Body of pancreas (tissue), 4 donors: ENCODE measurements at places on chromosomes 5 and 9.
A peak's percentile ranks its signal among the peaks of the same experiment; 100 is the strongest.

GRCh38 chr5:14306329-14306815 lies 163.2 kb downstream of the TRIO start:
- DNase-seq, result no peak

- no peak for DNase-seq
These were observed 115.7 kb downstream of the MAN2A1 start for GRCh38 chr5:109805472-109805871.

DNA sequence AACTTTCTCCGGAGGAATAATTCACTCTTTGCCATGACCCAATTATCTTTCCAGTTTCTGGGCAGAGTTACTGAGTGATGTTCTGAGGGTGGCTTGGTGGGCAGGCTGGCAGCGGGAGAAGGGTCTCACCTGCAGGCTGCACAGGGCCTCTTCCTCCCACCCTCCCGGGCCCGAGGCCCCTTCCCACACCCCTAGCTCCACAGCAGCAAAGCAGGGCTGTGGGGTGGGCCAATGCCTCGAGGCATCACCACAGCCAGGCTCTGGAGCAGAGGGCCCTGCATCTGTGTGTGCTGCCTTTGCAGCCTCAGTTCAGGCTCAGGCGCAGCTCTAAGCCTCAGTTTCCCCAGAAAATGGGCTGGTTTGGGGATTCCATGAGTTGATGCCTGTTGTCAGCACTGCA lies 120.2 kb upstream of the FOXD4L5 start:
- no peak for DNase-seq

DNA sequence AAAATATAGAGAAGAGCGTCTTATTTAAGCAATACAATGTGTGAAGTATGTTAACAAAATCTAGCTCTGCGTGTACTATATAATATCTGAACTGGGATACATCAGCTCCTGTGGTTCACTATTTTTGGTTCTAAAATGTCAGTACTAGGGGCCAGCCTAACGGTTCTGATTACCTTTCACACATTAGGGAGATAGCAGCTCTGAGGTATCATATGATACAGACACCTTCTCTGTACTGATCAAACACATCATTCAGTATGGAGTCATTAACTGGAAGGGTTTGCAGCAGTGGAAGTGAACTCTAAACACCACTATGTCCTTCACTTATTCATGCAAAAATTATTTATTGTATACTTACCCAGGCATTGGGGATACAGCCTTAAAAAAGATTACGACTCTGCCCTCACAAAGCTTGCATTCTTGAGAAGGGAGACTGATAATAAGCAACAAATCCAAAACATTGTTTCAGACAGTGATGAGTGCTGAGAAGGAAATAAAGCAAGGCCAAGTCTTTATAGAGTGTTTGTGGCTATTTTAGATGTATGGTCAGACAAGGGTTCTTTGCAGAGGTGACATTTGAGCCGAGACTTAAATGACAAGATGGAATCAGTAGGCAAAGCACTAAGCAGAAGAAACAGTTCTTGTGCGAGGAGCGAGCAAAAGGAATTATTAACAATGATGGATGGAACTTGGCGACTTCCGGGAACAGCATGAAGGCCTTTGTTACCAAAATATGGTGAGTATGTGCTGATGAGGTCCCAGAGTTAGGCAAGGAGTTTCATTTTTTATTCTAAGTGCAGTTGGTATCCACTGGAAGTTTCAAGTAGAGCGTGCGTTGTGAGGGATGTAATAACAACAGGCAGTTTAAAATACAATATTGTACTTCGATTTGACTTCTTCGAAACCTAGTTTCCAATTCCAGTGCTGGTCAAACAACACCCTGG lies 1.8 kb upstream of the LNPEP start:
- peak; percentile 15 for DNase-seq

- DNase-seq, result no peak
These were observed 61.5 kb downstream of the NR3C1 start for GRCh38 chr5:143341807-143342570.

GRCh38 chr9:78676623-78677022 lies 379.7 kb downstream of the PSAT1 start:
- DNase-seq, result no peak

DNA sequence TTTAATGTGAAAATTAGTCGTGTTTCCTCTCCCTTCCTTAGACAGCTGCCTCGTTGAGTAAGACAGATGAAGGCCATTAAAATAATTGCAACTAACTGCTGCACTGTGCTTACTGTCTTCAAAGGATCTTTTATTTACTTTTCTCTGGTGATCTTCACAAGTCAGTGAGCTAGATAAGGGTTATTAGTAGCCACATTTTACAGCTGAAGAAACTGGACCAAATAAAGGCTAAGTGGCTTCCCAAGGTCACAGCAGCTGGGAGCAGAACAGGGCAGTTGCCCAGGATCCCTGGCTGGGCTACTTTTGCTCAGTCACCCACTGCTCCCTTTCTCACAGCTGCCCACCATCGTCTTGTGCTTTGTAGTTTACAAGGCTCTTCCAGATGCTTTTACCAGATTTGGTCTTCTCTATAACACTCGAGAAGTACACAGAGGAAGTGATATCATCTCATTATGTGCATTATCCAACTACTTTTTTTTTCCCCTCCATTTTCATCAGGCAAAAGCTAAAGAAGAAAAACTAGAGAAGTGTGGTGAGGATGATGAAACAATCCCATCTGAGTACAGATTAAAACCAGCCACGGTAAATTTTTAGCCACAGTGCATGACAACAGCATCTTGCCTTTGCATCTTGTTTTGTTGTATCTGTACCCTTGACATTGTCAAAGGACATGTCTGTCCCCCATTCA lies 61.8 kb downstream of the ERAP1 start:
- DNase-seq, result no peak

- DNase-seq, result no peak
These were observed 20.8 kb downstream of the OR1L3 start for GRCh38 chr9:122695696-122696095.

GRCh38 chr9:136078498-136079011 lies 16.5 kb downstream of the NACC2 start:
- no peak for DNase-seq

GRCh38 chr5:110836851-110837250 lies 98.0 kb downstream of the SLC25A46 start:
- DNase-seq, result no peak

DNA sequence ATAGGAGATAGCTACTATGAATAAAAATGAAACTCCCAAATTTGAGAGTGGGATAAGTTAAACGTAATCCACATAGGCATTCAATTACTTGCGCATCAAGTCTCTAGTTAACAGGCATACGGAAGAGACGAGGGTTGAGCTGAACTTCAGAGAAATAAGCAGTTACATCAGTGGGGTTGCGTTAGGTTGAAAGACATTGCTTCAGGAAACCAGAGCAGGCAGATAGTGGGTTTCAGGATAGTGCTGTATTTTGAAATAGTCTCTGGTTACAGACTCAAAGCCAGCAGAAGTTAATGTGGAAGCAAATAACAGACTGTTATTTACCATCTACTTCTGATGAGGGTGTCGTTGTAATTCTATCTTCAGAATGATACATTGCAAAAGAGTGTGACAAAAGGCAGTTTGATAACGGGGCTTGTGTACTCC lies 533.4 kb downstream of the PDE4D start:
- DNase-seq, result no peak

- DNase-seq, result no peak
These were observed 22.4 kb downstream of the CXXC5 start for GRCh38 chr5:139670369-139671095.

GRCh38 chr9:127186806-127187205 lies 64.4 kb upstream of the ANGPTL2 start:
- no peak for DNase-seq

- no peak for DNase-seq
These were observed 661.8 kb downstream of the DTWD2 start for GRCh38 chr5:118326481-118327045.

- no peak for DNase-seq
These were observed 54.6 kb downstream of the FYB1 start for GRCh38 chr5:39164529-39165402.
